ENCODE measurements at places on chromosomes 6 and 20. TPM values are rescaled to one million over a fixed set of nuclear protein-coding genes. Genes with fewer than 3 reads are reported as not detected.

The COL12A1 gene
- 0.06 TPM for total RNA-seq

The BNIP5 gene
- total RNA-seq = not detected

The MRAP2 gene
- total RNA-seq = not detected

The SLC22A16 gene
- total RNA-seq = not detected

The SIRPB1 gene
- 0.99 TPM for total RNA-seq

The GJA10 gene
- total RNA-seq = not detected

The AVP gene
- 0.45 TPM for total RNA-seq

The SLC16A10 gene
- 5.4 TPM for total RNA-seq

The FAM83B gene
- not detected for total RNA-seq

The MYL9 gene
- 0.95 TPM for total RNA-seq

The C20orf141 gene
- total RNA-seq = not detected

The TBC1D22B gene
- 19.4 TPM for total RNA-seq

The TREM1 gene
- not detected for total RNA-seq

The BLTP3A gene
- 15.0 TPM for total RNA-seq

The MLIP gene
- not detected for total RNA-seq

The CLIC5 gene
- 1.8 TPM for total RNA-seq

The CALHM4 gene
- not detected for total RNA-seq

The ZNF831 gene
- 12.7 TPM for total RNA-seq

The IPCEF1 gene
- 19.1 TPM for total RNA-seq

The SALL4 gene
- total RNA-seq = 0.12 TPM

The PRND gene
- total RNA-seq = not detected

The TRIM10 gene
- 0.70 TPM for total RNA-seq

The SIGLEC1 gene
- total RNA-seq = 0.14 TPM

The OPRM1 gene
- not detected for total RNA-seq

The TAF11 gene
- 35.3 TPM for total RNA-seq

The BTN1A1 gene
- total RNA-seq = not detected

The C6orf58 gene
- not detected for total RNA-seq

The SLC17A1 gene
- total RNA-seq = not detected

The AIG1 gene
- total RNA-seq = 34.8 TPM

The DEFB110 gene
- not detected for total RNA-seq

The KCNK5 gene
- 8.8 TPM for total RNA-seq

The RING1 gene
- total RNA-seq = 30.3 TPM

The EPPIN gene
- not detected for total RNA-seq
